NCI-H1048 (cell line): ENCODE measurements at places on chromosomes 11 and 22.

GRCh38 chr11:41866525-41866924 is 407.1 kb upstream of the LRRC4C start:
- no peak for DNase-seq

GRCh38 chr11:6474806-6475500 is 1.2 kb upstream of the TRIM3 start:
- DNase-seq, result no peak

GRCh38 chr11:50187220-50187619 is 154.5 kb downstream of the OR4C45 start:
- no peak for DNase-seq

DNA sequence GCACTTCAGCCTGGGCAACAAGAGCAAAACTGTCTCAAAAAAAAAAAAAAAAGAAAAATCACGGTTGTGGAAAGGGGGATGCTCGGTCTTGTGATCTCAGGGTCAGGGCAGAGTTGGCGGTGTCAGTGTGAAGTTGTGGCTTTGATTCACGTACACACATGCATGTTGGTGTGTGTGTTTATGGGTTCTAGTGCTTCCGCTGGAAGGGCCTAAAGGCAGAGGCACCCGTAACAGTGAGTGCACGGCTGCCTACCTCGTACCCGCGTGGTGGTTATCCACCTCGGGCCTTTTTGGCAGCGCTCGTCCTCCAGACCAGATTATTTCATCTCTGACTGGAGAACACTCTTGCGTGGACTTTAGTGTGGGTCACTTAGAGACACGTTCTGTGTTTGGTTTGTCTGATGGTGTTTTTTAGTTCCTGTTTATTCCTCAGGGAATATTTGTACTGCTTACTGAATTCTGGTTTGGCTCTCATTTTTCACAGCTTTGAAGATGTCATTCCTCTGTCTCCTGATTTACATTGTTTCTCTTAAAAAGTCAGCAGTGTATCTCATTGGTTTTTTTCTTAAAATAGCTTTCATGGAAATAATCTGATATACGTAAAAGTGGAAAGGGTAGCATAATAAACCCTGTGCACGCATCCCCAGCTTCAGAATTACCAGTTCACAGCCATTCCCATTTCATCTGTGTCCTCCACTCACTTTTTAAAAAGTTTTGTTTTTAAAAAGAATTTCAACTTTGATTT is 15.6 kb downstream of the ZBED4 start:
- DNase-seq, result no peak

GRCh38 chr11:15585602-15586331 is 471.0 kb downstream of the INSC start:
- DNase-seq, result no peak

DNA sequence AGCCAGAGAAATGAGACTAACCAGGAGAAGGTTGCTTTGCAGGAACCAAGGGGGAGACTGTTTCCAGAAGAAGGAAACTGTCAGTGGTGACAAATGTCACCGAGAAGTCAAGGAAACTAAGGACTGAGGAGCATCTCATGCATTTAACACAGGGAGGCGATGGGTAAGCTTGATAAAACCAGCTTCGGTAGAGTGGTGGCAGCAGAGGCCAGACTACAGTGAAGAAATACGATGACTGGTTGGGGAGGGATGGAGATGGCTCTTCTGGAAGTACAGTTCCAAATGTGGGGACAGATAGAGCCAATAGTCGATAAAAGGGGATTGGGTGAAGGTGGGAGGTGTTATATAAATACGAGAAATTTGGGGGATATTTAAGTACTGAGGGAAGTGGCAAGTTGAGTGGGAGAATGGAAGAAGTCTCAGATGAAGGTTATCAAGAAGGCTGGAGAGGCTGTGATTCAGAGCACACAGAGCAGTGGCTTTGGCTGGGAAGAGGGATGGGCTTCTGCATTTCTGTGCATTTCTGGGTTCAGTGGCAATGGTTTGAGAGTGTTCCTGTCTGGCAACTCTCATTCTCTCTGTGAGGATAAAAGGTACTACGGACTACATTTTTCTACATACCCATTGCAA is 29.2 kb downstream of the SC5D start:
- DNase-seq, result no peak

GRCh38 chr11:76642341-76642740 is 28.2 kb downstream of the LRRC32 start:
- no peak for DNase-seq

DNA sequence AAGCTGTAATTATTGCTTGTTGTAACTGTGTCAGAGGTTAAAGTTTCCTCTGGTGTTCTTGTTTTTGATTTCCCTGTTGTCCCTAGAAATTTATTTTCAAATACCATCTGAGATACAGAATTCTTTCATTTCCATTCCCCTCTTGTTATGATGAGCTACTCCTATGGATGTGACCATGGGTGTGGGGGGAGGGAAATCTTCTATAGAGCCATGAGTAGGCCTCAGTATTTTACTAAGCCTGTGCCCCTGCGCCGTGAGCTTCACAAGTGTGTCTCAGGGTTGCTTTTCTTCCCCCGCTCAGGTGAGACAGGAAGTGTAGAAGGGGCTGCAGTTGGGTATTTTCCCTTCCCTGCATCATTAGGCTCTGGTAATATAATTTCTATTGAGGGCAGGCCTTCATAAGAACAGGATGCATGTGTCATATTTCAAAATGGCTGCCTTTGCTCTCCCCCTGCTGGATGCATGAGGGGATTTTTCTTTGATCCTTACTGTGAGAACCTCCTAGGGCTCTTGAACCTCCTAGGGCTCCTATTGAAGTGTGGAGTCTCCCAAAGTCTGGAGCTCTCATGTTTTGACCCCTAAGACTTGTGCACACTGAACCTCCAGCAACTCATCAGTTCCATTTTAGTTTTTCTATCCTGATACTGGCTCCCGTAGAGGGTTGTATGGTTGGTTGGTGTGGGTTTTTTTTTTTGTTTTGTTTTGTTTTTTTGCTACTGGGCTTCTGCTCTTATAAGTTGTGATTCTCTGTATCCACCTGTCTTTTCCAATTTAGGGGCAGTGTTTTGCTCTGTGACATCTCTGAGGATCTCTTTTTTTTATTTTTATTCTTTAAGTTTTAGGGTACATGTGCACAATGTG is 658.2 kb downstream of the NTM start:
- DNase-seq, result no peak

- no peak for DNase-seq
These were observed 15.7 kb downstream of the RAC2 start for GRCh38 chr22:37228106-37229011.

GRCh38 chr11:107991868-107992414 is 16.8 kb upstream of the CUL5 start:
- DNase-seq, result no peak

GRCh38 chr11:115999437-115999836 is 495.2 kb upstream of the CADM1 start:
- DNase-seq, result no peak

- DNase-seq, result no peak
These were observed 6.6 kb downstream of the PRODH start for GRCh38 chr22:18929459-18929858.

GRCh38 chr11:42462558-42463310 is 849.1 kb upstream of the API5 start:
- no peak for DNase-seq

GRCh38 chr22:41028841-41029240 is 63.6 kb upstream of the EP300 start:
- DNase-seq, result no peak

DNA sequence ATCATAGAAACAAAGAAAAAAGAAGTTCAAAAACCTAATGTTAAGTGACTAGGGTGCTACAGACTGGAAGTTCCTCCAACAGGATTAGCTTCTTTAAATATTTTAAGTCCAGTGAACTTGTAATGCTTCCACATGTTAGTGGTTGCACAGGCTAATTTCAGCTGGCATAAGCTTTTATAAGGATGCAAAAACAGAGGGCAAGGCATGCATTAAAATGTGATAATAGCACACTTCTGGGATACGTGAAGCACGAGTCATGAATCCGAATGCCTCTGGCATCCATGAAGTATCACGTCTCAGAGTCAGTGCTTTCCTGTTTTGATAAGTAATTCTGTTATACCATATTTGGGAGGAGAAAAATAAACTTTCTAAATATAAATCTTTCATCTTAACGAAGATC is 106.8 kb downstream of the DCDC1 start:
- DNase-seq, result no peak

DNA sequence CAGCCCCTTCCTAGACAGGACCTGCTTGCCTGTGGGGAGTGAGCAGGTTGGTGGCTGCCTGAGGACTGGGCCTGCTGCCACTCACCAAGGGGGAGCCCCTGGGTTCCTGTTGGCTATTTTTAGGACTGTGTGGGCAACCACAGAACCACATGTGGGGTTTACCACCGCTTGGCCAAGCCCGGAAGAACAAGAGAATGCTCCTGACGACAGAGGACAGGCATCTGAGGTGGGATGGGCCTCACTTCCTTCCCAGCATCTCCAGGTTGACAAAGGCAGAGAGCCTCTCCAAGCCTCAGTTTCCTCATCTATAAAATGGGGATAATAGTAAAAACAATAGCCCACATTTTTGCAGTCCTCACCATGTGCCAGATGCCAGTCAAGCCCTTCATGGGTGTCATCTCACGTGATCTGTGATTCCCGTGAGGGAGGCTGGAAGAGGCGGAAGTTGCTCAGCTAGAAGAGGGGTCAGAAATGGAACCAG is 43.6 kb downstream of the LRRC32 start:
- no peak for DNase-seq

GRCh38 chr11:75597636-75598035 is 35.6 kb downstream of the SERPINH1 start:
- DNase-seq, result no peak

DNA sequence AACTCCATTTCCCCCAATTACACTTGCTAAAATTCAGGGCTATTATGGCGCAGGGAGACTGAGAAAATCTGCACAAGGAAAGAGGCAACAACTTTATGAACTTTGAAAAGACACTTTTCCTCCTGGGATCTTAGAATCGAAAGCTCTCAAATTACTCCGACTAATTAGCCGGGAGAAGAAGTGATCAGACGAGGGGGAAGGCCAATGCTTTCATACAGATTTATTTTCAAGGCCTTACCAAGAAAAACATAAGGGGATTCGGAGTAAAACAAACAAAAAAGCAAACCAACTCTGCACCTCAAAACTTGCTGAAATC is 1.6 kb downstream of the PAX6 start:
- no peak for DNase-seq

- DNase-seq, result no peak
These were observed 790 bp upstream of the TMEM41B start for GRCh38 chr11:9315078-9315688.

DNA sequence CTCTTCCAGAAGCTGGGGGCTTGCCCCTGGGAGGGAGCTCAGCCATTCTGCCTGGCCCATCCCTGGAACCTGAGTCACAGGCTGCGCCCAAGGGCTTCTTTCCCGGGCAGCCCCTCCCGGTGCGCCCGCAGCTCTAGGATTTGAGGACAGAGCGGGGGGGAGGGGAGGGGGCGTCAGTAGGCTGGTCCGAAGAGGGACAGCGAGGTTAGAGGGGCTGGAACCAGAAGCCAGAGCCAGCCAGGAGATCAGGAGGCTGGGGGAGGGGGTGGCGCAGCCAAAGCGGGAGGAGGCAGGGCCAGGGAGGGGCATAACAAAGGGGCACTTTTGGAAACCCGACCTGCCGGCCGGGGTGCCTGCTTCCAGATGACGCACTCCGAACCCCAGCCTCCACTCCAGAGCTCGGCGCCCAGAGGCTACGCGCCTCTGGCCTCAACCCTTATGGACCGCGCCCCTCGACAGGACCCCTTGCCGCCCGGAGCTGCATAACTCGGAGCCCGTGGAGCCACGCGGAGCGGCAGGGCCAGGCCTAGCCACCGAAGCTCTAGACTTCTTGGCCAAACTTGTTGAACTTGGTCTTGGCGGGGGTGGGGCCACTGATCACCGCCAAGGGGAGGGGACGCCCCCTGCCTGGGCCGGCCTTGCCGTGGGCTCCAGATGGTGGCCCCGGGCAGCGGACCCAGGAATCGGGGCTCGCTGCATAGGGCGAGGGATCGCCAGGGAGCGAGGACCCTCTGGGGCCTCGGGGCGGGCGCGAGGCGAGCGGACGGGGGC is 744 bp downstream of the PACSIN3 start:
- DNase-seq, result no peak
